ENCODE measurements at places on chromosomes 1 and 21.

- DNase-seq, result no peak
These were observed 710.6 kb downstream of the MATN1 start for GRCh38 chr1:30012455-30013440.

- no peak for DNase-seq
These were observed 5.4 kb upstream of the TNFRSF25 start for GRCh38 chr1:6471086-6471969.

- peak; percentile 10 for DNase-seq
These were observed 717 bp downstream of the CRYZL1 start for GRCh38 chr21:33640697-33641351.

DNA sequence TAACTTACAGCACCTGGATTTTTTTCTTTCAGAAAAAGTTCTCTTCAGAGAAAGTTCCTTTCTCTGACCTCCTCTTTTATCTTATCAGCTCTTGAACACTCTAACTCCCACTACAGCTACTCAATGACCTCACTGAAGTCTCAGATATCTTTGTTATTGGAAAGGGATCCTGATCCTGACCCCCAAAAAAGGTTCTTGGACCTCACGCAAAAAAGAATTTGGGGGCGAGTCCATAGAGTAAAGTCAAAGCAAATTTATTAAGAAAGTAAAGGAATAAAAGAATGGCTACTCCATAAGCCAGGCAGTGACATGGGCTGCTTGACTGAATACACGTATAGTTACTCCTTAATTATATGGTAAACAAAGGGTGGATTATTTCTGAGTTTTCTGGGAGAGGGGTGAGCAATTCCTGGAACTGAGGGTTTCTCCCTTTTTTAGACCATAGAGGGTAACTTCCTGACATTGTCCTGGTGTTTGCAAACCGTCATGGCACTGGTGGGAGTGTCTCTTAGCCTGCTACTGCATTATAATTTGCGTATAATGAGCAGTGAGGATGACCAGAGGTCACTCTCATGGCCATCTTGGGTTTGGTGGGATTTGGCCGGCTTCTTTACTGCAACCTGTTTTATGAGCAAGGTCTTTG is 44.2 kb downstream of the WDR64 start:
- DNase-seq, result no peak

- DNase-seq, result no peak
These were observed 135.5 kb upstream of the ERRFI1 start for GRCh38 chr1:8161546-8162105.
